ENCODE measurements at places on chromosomes 4 and X.

- no peak for DNase-seq
These were observed 60.6 kb downstream of the GABRA2 start for GRCh38 chr4:46329118-46329976.

DNA sequence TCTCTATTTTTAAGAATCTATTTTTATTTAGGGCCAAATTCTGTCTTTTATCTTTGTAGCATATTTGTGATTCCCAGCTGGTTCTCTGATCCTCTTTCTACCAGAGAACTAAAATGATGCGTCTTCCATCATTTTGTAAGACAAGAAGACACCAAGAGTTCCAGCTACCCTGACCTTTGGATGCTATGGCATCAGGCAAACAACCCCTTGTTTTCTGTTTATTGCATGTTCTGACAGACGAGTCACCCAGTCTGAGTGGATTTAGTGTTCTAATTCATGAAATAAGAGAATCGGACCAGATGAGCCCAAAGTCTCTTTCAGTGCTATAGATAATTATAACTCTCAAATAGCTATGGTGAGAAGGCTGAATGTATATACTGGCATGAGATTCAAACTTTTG, 69.7 kb downstream of the ZFYVE28 start:
- DNase-seq, result no peak

- no peak for DNase-seq
These were observed 35.1 kb downstream of the PRIMPOL start for GRCh38 chr4:184684491-184685189.

- DNase-seq, result no peak
These were observed 464.7 kb upstream of the TRAM1L1 start for GRCh38 chr4:117550085-117550484.

GRCh38 chr4:82124932-82125786, 248.6 kb downstream of the HNRNPD start:
- DNase-seq, result no peak

- no peak for DNase-seq
These were observed 279.6 kb upstream of the CLNK start for GRCh38 chr4:10963958-10964703.

DNA sequence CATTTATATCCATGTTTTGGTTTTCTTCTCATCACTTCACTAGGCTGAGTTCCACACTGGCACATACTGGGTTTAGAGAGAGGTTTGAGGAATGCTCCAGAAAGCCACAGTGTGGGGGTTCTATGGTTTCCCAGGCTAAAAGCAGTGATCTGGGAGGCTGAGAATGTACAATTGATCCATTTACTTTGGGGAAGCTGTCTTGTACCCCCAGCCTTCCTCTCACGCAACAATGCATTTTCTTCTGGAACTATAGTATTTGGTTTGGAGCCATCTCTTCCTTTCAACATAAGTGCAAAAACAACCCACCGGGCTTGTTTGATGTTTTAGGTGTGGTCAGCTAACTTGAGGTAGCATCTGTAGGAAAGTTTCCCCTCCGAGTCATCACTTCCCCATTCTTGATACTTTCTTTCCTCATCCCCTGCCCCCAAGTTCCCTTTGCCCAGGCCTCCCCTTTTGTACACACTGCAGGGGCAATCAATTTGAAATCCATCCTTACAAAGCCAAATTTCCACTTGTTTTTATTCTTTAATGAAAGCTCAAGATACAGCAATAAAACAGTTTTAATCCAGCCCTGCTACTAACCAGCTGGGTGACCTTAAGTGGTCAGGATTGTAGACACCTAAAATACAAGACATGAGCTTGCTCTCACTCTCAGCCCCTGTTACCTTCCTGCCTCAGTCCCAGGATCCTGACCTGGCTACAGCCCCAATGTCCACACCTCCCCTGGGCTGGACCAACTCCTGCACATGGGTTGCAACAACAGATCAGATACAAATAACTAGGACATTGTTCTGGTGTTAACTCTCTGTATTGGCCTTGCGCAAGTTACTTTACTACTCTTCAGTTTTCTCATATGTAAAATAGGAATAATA, 109.2 kb downstream of the FHDC1 start:
- DNase-seq, result no peak

DNA sequence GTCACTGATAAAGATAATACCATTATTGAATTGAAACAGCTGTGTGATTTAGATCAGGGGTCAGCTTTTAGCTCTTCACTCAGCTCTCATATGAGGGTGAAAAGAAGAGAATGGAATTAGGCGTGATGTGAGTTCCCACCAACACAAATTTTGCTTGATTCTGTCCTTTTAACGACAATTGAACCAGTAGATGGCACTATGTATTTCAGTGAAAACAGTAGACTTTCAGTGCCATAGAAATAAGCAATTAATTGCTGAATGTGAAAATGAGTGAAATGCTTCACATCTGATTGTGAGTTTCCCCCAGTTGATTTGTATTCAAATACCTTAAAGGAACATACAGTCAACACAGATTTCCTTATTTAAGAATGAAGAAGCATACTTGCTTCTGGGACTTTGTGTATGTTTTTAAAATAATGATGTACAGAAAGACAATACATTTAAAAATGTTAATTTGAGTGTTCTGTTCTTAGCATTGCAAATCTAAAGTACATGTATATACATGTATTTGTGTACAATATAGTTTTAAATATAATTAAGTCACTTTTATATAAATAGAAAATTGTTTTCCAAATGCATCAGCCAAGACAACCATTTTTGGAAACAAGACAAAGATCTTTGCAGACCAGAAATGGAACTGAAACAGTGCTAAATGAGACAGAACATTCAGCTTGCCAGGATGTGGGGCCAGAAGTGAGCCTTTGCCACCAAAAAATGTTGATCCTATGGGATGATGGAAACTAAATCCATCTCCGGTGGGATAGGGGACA, 178.8 kb downstream of the SNCA start:
- DNase-seq, result no peak

GRCh38 chr4:175234162-175234561, 316.0 kb downstream of the ADAM29 start:
- DNase-seq, result no peak

DNA sequence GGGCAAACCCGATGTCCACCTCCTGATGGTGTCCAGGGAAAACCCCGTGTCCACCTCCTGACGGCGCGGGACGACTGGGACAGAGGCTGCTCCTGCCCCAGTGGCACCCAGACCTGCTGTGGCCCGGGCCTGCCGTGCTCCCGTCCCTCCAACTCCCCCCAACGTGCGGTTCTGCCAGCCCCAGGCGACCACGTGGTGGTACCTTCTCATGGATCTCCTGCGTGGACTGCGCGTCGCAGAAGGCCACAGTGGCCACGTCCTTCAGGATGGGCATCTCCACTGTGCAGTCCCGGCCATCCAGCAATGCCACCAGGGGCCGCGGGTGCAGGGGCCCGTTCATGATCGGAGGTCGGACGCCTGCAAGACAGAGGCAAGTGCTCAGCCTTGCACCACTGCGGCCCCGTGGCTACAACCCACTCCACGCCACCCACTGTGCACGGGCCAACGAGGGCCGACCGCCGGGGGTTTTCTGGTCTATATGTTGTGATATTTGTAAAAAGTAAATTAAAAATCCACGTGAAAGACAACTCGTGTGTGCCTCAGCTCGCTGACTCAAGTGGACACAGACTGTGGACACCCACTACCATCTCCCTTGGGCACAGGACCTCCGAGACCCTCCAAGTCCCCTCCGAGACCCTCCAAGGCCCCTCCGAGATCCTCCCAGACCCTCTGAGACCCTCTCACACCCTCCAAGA, 10.8 kb downstream of the CTBP1 start:
- no peak for DNase-seq

DNA sequence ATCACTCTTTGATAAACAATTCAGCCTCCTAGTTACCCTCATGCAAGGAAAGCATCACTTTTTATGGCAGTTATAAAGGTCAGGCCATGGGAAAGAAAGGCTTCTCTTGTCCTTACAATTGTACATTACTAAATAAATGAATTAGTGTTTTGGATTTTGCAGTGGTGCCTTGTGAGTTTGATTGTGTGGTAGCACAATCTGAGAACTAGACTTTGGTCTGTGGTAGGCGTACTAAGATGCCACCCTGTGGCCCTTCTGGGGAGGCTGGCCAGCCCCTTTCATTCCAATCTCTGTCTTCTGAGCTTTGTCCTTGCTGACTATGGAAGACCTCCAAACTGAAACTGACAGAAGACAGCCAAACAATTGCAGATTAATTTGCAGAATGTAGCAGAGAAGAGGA, 14.6 kb upstream of the HNRNPD start:
- DNase-seq, result no peak

- DNase-seq, result no peak
These were observed 123.5 kb upstream of the LEF1 start for GRCh38 chr4:108292229-108292628.

GRCh38 chrX:20019672-20020365, 29.0 kb upstream of the BCLAF3 start:
- DNase-seq, result no peak

DNA sequence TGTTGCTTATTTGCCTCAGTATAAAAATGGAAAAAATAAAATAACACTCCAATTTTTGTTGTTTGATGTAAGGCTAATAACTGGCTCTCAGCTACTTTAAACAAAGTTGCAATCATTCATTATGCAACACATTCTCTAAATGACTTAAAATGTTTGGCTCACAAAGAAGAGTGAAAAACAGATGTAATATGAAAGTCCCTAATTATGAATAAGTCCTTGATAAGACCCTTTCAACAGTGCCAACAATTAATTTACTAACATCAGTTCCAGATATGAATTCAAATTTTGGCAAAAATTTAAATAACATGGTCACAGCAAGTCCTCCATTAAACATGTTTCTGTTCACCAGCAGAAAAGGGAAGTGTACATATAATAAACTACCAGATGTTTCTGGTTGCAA, 69.8 kb downstream of the PAPSS1 start:
- no peak for DNase-seq

GRCh38 chrX:106341823-106342222, 173.7 kb downstream of the PWWP3B start:
- DNase-seq, result no peak

- DNase-seq, result no peak
These were observed 137.4 kb upstream of the STIM2 start for GRCh38 chr4:26723216-26723615.

- DNase-seq, result no peak
These were observed 103.5 kb downstream of the RPA4 start for GRCh38 chrX:96987228-96987627.

GRCh38 chrX:858542-859078, 228.0 kb downstream of the SHOX start:
- no peak for DNase-seq

GRCh38 chrX:36436361-36436760, 516.8 kb downstream of the CFAP47 start:
- no peak for DNase-seq

- no peak for DNase-seq
These were observed 99.3 kb downstream of the ANXA5 start for GRCh38 chr4:121597346-121597934.

GRCh38 chrX:70470850-70471289, 26.2 kb downstream of the DLG3 start:
- no peak for DNase-seq

DNA sequence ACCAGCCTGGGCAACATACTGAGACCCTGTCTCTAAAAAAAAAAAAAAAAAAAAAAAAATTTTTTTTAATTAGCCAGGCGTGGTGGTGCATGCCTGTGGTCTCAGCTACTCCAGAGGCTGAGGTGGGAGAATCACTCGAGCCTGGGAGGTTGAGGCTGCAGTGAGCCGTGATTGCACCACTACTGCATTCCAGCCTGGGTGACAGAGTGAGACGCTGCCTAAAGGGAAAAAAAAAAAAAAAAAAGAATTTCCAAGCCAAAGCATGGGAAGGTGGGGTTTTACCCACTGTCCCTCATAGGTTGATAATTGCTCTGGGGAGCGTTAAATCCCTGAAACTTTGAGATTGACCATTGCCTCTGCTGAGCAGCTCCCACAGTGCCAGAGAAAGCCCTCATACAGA, 427.5 kb downstream of the BCOR start:
- no peak for DNase-seq

DNA sequence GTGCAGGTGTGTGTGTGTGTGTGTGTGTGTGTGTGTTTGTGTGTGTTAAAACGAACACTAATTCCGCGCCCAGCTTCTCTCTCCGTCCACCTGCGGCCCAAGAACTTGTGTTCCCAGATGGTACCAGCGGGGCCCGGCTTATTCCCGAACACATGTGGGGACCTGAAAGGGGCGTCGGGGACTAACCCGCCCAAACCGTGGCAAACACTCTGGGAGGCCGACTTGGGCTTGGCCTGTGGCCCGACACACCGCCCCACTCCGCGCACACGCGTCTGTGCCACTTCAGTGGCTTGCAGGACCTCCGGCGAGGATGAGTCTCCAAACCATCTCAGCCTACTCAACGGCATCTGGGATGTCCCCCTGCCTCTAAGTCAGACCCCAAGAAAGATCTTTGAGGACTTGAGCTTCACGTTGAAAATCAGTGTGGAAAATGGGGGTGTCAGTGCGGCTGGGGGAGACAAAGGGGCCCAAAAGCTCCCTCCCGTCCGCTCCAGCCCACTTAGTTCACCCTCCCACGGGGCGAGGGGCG, 790 bp upstream of the HHIP start:
- no peak for DNase-seq
